ENCODE measurements at places on chromosomes 16 and 17.

- no peak for DNase-seq
Measured at GRCh38 chr16:26457095-26457494, 609.6 kb upstream of the C16orf82 start.

DNA sequence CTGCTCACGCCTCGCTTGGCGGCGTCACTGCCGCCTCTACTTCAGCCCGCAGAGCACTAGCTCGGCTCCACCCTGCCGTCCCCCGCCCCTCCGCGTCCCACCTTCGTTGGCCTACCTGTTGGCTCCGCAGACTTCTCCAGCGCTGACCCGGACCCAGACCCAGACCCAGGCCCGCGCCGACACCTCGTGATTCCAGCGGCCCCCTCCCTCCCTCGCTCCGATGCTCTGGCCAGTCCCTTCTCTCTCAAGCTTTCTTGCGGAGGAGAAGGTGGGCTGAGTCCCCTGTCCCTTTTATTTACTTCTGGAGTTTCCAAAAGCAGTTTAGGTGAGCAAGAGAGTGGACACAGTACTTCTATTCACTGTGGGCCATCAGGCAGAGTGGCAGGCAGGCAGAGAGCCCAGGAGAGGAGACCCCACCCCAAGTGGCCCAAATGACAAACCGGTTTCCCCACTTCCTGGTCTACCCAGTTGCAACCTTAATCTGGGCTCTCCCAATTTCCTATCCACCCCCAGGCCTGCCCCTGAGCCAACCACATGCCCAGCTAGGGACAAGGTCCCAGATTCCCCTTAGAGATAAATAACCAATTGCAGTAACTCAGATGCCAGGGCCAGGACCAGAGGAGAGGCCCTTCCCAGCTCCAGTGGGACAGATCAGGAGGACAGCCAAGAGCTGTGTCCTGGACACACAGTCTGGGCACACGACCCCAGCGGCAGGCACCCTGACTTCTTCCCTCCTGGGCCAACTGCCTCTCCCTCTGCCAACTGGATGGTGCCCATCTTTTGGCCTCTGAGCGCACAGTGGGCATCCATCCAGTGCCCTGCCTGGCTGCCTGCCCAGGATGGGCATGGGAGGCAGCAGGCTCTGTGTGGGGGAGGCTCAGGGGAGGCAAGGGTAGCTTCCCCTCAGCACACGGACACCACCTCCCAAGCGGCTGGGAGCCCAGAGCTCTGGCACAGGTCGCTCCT, 1.2 kb upstream of the SRCIN1 start:
- DNase-seq = no peak

- no peak for DNase-seq
Measured at GRCh38 chr16:48067388-48067787, 88.4 kb downstream of the ABCC12 start.

DNA sequence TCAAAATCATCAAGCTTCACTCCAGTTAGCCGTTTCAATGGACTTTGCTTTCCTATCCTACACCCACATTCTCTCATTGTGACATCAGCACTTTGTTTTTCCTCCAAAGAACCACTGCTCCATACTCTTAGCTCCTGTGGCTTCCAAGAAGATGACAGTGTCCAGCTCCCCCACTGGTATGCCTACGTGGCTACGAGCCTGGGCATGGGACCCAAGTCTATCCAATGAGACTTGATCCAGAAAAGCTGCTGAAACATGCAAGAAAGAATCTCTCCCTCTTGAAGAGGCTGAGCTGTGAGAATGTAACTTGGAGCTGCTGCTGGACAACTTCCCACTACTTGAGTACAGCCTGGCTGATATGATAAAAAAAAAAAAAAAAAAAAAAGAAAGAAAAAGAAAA, 9.4 kb downstream of the TOX3 start:
- DNase-seq = no peak
